ENCODE measurements at places on chromosomes 2 and 18. TPM values are rescaled to one million over a fixed set of nuclear protein-coding genes. Genes with fewer than 3 reads are reported as not detected.

REG3A gene
- not detected for total RNA-seq

CNGA3 gene
- total RNA-seq: 0.05 TPM

PPIG gene
- 32.4 TPM for total RNA-seq

IL1B gene
- total RNA-seq: 281 TPM

NXPH2 gene
- not detected for total RNA-seq
